NCI-H1694 (cell line): ENCODE measurements at places on chromosomes 3 and 15.
A peak's percentile ranks its signal among the peaks of the same experiment; 100 is the strongest.

DNA sequence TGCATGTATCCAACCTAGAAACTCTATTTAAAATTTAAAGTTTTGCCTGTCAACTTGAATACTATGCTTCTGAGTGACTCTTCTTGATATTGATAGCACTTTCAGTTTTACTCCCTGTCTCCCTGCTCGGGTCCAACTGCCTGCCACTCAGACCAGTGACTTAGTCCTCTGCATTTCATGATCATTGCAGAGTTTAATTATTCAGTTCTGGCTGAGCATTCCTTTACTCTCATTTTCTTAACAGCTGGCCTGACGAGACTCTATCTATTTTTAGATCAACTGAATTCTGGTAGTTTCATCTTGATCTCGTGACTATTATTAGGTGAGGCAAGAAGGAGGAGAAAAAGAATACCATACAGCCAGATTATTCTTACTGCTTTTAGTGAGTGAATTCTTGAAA lies 617.4 kb downstream of the SI start:
- no peak for DNase-seq

GRCh38 chr3:64379221-64379620 lies 154.0 kb upstream of the PRICKLE2 start:
- DNase-seq = no peak

- no peak for DNase-seq
These were observed 48.4 kb upstream of the RPL35A start for GRCh38 chr3:197901626-197902025.

DNA sequence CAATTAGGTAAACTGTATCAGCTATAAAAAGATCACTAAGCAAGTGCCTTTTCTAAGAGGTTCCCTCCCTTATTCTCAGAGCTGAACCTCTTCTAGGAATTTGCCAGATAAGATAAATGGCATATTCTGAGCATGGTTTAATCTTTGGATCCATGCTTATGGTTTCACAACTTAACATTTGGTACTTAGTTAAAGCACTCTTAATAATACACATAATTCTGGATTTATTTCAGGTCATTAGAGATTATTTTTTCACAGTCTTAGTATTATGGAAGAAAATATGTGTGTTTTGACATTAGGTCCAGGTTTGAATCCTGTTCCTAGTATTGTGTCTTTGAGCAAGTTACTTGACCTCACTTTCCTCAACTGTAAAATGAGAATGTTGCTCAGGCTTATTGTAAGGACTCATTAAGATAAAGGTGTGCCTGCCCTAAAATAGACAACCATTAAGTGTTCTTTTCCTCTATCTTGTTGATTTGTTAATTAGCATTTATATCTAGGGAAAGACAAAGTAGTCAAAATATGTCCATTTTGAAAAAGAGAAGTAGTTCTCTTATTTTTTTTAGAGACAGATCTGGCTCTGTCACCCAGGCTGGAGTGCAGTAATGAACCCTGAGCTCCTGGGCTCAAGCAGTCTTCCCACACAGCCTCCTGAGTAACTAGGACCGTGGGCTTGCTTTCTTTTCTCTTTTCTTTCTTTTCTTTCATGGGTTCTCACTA lies 43.4 kb downstream of the TSC22D2 start:
- DNase-seq = no peak

GRCh38 chr15:31338318-31338878 lies 11.8 kb downstream of the KLF13 start:
- DNase-seq = no peak

GRCh38 chr3:195117978-195118581 lies 152.9 kb downstream of the XXYLT1 start:
- no peak for DNase-seq

DNA sequence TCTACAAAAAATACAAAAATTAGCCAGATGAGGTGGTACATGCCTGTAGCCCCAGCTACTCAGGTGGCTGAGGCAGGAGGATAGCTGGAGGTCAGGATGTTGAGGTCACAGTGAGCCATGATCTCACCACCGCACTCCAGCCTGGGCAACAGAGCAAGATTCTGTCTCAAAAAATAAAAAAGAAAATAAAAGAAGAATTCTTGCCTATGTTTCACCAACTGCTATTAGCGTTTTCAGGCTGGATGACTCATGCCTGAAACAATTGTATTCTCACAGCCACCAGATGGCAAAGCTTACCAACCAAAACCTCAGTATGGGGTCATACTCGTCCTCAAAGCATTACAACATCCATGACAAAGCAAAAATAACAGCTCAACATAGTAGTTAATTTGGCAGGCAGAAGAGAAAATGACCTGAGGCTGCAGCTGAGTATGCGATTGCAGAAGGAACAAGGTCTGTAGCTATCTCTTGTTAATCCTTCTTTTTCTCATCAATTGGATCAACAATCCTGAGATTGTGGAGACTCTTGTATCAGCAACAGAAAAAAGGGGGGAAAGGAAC lies 52.2 kb downstream of the TP53BP1 start:
- peak; percentile 71 for DNase-seq

DNA sequence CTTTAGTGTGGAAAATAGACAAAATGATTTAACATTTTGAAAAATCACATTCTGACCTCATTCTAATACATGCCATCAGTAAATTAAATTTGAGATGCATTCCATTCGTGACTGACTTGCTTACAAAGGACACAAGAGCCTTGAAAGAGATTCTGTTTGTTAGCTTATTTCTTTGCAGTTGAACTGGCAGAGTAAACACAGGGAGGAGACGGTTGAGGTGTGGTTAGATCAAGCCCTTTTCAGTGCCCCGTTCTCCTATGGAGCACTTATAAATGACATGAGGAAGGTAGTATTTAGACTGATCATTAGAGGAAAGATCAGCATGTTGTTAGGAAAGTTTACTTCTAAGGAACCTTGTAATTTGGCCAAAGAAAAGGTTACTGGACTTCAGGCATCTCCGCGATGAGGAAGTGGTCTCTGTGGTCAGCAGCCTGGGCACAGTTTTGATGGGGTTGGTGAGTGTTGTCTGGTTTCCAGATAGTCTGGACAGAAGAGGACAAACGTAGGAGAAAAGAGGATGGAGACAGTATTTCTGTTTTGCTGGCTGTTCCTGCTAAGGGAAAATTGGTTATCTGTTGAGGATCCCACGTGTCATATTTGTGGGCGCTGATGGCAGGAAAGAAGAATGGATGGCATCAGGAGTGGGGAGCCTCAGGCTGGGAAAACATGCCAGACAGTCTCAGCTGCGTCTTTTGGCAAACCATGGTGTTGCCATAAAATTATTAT lies 328.9 kb upstream of the TBL1XR1 start:
- no peak for DNase-seq

DNA sequence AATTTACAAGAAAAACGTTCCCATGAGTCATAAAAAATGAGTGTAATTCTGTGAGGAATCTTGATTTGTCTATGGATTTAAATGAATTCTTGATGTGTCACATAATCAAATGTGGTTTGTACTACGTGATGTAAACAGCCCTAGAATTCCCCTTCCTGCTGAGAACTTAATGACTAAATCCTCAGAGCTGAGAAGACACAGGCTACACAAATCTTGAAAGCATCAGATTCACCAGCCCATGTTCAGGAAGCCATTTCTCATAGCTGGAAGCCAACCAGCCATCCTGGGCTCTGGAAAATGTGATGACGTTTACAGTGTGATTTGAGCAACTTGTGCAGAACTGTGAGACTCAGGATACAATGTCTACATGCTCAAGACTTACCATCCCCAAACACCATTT lies 193.7 kb upstream of the MME start:
- DNase-seq = no peak

- no peak for DNase-seq
These were observed 37.4 kb downstream of the TRAK1 start for GRCh38 chr3:42128526-42128925.

DNA sequence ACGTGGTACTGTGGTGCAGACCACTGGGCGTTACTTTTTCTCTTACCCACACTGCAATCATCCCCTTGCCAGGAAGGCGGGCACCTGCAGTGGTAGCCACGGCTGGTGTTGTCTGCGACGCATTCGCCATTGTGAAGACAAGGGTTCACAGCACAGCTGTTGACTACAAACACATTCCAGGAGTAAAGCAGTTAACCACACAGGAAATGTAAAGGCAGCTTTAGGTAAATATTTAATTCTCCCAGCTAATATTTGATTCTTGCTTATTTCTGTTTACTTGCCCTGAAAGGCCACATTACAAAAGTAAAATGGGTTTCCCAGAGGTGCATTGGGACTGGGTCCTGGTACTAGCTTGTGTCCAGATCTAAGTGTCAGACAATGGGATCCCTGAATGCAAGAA lies 45.4 kb downstream of the HEG1 start:
- no peak for DNase-seq

DNA sequence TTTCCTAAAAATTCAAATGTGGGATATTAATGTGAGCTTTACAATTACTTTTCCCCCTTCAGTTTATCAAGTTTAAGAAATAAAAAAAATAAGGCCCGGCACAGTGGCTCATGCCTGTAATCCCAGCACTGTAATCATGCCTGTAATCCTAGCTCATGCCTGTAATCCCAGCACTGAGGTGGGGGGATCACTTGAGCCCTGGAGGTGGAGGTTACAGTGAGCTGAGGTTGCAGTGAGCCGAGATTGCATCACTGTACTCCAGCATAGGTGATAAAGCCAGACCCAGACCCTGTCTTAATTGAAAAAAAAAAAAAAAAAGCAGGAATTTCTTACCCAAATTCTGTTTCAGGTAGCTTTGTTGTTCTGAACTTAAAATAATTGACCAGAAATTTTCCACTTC lies 17.9 kb downstream of the ATP6V1A start:
- DNase-seq = no peak

- DNase-seq = no peak
These were observed 5.0 kb downstream of the SSUH2 start for GRCh38 chr3:8639659-8640000.

DNA sequence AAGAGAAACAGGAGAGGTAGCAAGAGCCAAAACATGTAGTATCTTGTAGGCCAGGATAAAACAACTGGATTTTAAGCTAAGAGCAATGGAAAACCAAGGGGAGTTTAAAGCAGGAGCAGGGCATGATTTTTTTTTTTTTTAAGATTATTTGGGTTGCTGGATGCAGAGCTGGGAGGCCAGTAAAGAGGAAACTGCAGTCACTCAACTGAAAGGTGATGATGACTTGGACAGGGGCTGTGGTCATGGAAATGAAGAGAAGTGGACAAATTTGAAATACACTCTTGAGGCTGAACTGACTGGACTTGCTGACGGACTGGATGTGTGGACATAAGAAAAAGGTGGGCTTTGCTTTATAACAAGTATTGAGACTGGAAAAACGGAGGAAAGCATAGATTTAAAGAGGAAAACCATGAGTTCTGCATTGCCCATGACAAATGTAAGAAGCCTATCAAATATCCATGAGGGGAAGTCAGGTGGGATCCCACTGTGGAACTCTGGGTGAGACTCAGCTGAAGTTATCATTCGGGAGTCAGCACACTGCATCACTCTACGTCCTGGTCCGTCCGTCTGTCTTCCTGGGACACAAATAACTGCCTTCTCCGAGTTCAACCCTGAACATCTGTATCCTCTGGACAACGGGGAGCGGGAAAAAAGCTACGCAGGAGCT lies 688 bp downstream of the XPC start:
- DNase-seq = no peak

DNA sequence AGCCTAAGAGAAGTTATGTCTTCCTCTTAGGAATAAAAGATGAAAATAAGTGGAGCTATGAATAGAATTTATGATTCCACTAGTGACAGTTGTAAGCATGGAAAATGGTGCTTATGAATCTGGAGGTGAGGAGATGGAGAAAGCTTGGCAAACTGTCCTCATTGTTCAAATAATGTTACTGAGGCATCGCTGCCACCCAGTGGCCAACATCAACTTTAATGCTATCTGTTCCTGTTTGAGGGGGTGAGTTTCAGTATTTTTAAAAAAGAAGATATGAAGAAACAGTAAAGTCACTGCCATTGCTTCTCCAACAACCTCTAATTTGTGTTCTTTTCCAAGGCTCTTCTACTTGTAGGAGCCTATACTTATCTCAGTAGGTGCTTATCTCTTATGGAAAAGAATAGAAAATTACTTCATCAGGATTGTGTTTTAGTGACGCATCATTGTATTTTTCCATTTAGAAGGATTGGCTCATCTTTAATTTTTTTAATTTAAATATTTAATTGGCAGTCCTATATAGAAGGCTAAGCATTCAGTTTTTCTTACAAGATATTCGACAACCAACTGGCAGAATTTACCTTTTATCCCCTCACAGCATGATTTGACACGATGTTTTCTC lies 260.4 kb upstream of the P2RY1 start:
- DNase-seq = peak; percentile 26

DNA sequence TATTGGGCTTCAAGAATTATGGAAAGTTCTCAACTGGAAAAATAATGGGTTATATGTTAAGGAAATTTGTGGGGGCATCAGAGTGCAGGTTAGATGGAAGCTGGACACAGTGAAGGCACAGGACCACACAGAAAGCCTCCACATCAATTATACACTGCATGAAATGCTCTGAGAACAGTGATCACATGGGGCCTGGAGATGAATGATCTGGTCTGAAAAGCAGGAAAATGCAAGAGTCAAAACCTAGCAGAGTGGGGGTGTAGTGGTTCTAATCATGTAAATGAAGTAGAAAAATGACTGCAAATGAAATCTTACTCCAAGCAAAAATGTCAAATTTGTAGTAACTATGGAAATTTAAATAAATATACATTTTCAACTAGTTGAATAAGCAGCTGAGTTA lies 123.6 kb downstream of the TUSC7 start:
- no peak for DNase-seq

- no peak for DNase-seq
These were observed 4.5 kb downstream of the DNAJC13 start for GRCh38 chr3:132421832-132422231.

DNA sequence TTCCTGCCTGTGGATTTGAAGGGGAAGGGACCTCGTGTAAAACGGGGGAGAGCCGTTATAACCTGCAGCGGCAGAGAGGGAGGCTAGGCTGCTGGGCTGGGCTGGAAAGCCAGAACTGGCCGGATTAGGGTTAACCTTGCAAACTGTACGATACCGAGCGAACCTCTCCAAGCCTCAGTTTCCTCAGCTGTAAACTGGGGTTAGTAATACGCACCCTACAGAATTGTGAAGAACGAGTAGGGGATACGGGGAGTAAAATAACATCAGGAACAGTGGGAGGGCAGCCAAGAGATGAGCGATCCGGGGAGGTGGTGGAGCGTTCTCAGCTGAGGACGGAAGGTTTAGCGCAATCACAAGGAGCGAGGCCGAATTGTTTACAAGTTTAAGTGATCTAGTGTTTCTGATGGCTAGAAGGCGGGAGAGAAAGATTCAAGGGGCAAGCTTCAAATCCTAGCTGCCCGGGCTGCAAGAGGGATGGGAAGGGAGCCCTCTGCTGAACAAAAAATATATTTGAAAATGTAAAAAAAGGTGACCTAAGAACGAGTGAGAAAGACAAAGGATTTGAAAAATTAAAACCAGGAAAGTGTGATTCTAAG lies 768 bp upstream of the SEMA5B start:
- peak; percentile 71 for DNase-seq

GRCh38 chr3:141241616-141242376 lies 10.2 kb downstream of the PXYLP1 start:
- no peak for DNase-seq

GRCh38 chr3:24086206-24086605 lies 141.1 kb downstream of the NR1D2 start:
- DNase-seq = no peak

- DNase-seq = no peak
These were observed 131.3 kb upstream of the SNRPN start for GRCh38 chr15:24823473-24823872.

GRCh38 chr3:59456852-59457485 lies 407.1 kb upstream of the CFAP20DC start:
- no peak for DNase-seq
